ENCODE measurements at places on chromosomes 7 and 10. TPM values are rescaled to one million over a fixed set of nuclear protein-coding genes. Genes with fewer than 3 reads are reported as not detected.
A peak's percentile ranks its signal among the peaks of the same experiment; 100 is the strongest.

DNA sequence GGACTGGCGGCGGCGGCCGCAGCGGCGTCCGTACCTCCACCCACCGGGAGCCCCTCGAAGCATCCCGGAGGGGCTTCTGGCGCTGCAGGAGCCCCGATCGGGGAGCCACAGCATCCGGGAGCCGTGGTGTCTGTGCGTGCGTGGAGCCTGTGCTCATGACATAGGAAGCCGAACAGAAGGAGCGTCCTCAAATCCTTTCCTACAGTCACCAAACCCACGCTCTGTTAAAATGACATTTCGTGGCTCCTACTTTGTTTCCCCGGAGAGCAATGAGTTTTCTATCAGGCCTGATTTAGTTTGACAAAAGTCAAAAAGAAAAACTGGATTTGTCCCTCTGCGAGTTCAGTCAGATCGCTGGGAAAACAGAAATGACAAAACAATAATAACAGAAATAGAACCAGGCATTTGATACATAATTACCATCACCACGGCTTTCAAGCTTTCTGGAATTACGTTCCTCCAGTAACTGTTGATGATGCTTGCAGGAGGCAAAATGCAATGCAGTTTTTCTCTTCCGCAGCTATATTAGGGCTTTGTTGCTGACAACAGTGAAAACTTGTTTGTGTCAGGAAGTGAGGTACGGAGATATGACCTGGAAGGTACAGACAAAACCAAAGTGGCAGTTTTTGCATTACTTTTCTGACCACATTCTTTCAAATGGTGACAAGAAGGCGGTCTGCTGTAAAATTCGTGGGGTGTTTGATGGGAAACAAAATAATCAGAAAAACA lies 219.3 kb upstream of the MKLN1 start:
- peak overlapping the region; percentile 97 for H3K4me3 ChIP-seq
- H3K27ac ChIP-seq, result peak overlapping the region; percentile 99
- peaks cover 56% of the 10 kb centered on the region for H3K4me1 ChIP-seq
- no peaks in the 10 kb centered on the region for H3K36me3 ChIP-seq
- DNase-seq, result no peak

DNA sequence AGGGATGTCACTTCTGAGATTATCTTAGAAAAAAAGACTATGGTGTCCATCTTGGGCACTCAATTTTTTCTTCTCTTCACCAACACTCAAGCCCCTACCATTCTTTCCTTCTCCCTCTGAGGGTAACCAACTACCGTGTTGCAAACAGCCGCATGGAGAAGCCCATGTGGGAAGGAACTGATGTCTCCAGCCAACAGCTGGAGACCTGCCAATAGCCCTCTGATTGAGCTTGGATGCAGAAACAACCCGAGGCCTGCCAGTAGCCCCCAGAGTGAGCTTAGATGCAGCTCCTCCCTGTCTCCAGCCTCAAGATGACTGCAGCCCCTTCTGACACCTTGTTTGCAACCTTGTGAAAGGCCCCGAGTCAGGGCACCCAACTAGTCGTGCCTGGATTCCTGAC lies 36.4 kb upstream of the CHCHD3 start:
- no peak overlapping the region for H3K27ac ChIP-seq
- no peaks in the 10 kb centered on the region for H3K36me3 ChIP-seq
- no peak overlapping the region for H3K4me3 ChIP-seq
- H3K4me1 ChIP-seq, result no peaks in the 10 kb centered on the region

- peaks cover 79% of the 10 kb centered on the region for H3K4me1 ChIP-seq
- no peaks in the 10 kb centered on the region for H3K36me3 ChIP-seq
- H3K4me3 ChIP-seq, result no peak overlapping the region
- peak overlapping the region; percentile 69 for H3K27ac ChIP-seq
- H3K27me3 ChIP-seq, result no peaks in the 10 kb centered on the region
- DNase-seq, result no peak
These were observed 67.6 kb downstream of the CREB3L2 start for GRCh38 chr7:137934176-137934826.

- no peaks in the 10 kb centered on the region for H3K36me3 ChIP-seq
- H3K4me1 ChIP-seq, result no peaks in the 10 kb centered on the region
- no peak overlapping the region for H3K27ac ChIP-seq
These were observed 39.8 kb downstream of the PSMC2 start for GRCh38 chr7:103387242-103387641.

DNA sequence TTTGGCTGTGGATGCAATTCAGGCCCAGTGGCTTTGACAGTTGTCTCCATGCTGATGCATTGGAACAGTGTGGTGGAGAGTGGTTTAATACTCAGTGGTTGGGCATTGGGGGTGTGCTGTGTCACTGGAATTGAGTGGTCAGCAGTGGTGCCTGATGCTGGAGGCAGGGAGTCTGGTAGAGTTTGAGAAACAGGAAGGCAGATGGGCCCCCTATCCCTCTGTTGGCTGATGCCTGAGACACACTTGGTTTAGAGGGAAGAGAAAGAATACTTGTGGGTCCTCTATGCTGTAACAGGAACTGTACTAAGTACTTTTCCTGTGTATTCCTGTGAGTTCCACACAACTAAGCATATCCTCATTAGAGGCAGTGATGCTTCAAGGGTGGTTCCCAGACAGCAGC lies 55.4 kb downstream of the EEPD1 start:
- no peaks in the 10 kb centered on the region for H3K27me3 ChIP-seq
- no peak overlapping the region for H3K4me3 ChIP-seq
- DNase-seq, result no peak
- no peaks in the 10 kb centered on the region for H3K36me3 ChIP-seq
- peaks cover 58% of the 10 kb centered on the region for H3K4me1 ChIP-seq

DNA sequence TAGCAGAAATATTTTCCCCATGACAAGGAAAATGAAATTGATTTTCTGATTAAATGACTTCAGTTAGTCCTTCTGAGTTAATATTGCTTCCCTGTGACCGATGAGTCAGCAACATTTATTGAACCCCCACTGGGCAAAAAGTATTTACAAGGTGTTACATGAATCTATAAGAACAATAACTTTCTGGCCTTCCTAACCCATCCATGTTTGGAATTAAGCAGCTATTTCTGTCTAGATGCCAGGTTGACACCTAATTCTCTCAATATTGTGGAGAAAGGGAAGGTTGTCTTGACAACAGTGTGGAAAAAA lies 112.9 kb upstream of the JAZF1 start:
- no peak overlapping the region for H3K4me3 ChIP-seq
- no peaks in the 10 kb centered on the region for H3K36me3 ChIP-seq
- H3K27ac ChIP-seq, result no peak overlapping the region

- H3K4me1 ChIP-seq, result peaks cover 15% of the 10 kb centered on the region
- H3K36me3 ChIP-seq, result no peaks in the 10 kb centered on the region
- peaks cover 6% of the 10 kb centered on the region for H3K27me3 ChIP-seq
- H3K27ac ChIP-seq, result no peak overlapping the region
- no peak for DNase-seq
- H3K4me3 ChIP-seq, result peak overlapping the region; percentile 29
These were observed 38.4 kb upstream of the PLXNA4 start for GRCh38 chr7:132614428-132615318.

DNA sequence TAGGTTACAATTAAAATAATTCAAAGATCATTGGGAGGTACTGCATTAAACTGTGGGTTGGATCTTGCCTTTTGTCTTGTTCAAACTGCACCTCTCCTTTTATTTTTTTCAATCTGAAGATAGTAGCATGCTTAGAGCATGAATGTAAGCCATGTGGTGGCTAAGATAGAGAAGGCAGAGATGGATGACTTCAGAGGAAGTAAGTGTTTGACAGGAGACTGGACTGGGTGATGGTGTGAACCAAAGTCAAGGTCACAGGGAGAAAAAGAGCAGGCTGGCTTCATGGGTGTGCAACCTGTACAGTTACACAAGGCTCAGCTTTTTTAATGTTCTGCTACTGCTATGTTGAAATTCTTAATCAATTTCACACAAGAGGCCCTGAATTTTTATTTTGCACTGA lies 85.6 kb downstream of the ZEB1 start:
- H3K4me3 ChIP-seq, result no peak overlapping the region
- no peaks in the 10 kb centered on the region for H3K36me3 ChIP-seq
- DNase-seq, result no peak
- peaks cover 11% of the 10 kb centered on the region for H3K4me1 ChIP-seq
- H3K27ac ChIP-seq, result no peak overlapping the region

The DDX50 gene
- total RNA-seq, result 48.4 TPM

The SLC16A12 gene
- total RNA-seq, result 2.2 TPM

The PLPP4 gene
- 0.99 TPM for total RNA-seq

The BLNK gene
- total RNA-seq, result 0.97 TPM

The PVRIG gene
- total RNA-seq, result 1.5 TPM

The SPDYE16 gene
- not detected for total RNA-seq
